RPMI7951 (cell line): ENCODE measurements at places on chromosomes 6 and 20. TPM values are rescaled to one million over a fixed set of nuclear protein-coding genes. Genes with fewer than 3 reads are reported as not detected.

Gene F13A1
- not detected in 2 replicates for total RNA-seq

Gene RBM24
- total RNA-seq, result 4.5 and 4.7 TPM in 2 replicates

Gene GRIK2
- total RNA-seq, result 0.88 and 2.0 TPM in 2 replicates

Gene LPA
- not detected in 2 replicates for total RNA-seq

Gene KIAA1755
- total RNA-seq, result 0.59 and 1.1 TPM in 2 replicates

Gene SLC25A27
- 1.8 and 2.6 TPM in 2 replicates for total RNA-seq

Gene RALGAPB
- 30.3 and 33.8 TPM in 2 replicates for total RNA-seq

Gene NKAPL
- not detected in 2 replicates for total RNA-seq

Gene BTNL2
- total RNA-seq, result not detected in 2 replicates

Gene PIM1
- total RNA-seq, result 7.7 and 8.2 TPM in 2 replicates

Gene PAK5
- not detected in 2 replicates for total RNA-seq

Gene PRND
- under 0.01 and 0.10 TPM in 2 replicates for total RNA-seq

Gene KCNQ2
- total RNA-seq, result 0.10 and 2.5 TPM in 2 replicates

Gene CD93
- under 0.01 TPM in 1 of 2 replicates, not detected in the other for total RNA-seq

Gene TMEM200A
- 26.3 and 30.9 TPM in 2 replicates for total RNA-seq

Gene OR12D3
- total RNA-seq, result not detected in 2 replicates

Gene C20orf144
- total RNA-seq, result 0.24 and 0.39 TPM in 2 replicates

Gene BTN1A1
- total RNA-seq, result not detected in 2 replicates

Gene C6orf132
- total RNA-seq, result not detected in 2 replicates

Gene CENPW
- total RNA-seq, result 60.1 and 66.8 TPM in 2 replicates

Gene PDE7B
- total RNA-seq, result 4.5 and 4.9 TPM in 2 replicates

Gene CD83
- total RNA-seq, result 12.8 and 14.9 TPM in 2 replicates

Gene TMEM14A
- 117 and 125 TPM in 2 replicates for total RNA-seq

Gene NKX2-2
- 0.20 TPM in 1 of 2 replicates, not detected in the other for total RNA-seq

Gene POLH
- 33.6 and 38.0 TPM in 2 replicates for total RNA-seq

Gene ZNF217
- total RNA-seq, result 16.8 and 23.1 TPM in 2 replicates

Gene CAP2
- 29.5 and 35.9 TPM in 2 replicates for total RNA-seq

Gene CFAP206
- 0.12 TPM in 1 of 2 replicates, not detected in the other for total RNA-seq

Gene TOMM6
- 228 and 261 TPM in 2 replicates for total RNA-seq

Gene COX4I2
- not detected in 2 replicates for total RNA-seq
